ENCODE measurements at places on chromosomes 6 and 20.

GRCh38 chr6:106659859-106660258 is 30.5 kb downstream of the QRSL1 start:
- no peak for DNase-seq

DNA sequence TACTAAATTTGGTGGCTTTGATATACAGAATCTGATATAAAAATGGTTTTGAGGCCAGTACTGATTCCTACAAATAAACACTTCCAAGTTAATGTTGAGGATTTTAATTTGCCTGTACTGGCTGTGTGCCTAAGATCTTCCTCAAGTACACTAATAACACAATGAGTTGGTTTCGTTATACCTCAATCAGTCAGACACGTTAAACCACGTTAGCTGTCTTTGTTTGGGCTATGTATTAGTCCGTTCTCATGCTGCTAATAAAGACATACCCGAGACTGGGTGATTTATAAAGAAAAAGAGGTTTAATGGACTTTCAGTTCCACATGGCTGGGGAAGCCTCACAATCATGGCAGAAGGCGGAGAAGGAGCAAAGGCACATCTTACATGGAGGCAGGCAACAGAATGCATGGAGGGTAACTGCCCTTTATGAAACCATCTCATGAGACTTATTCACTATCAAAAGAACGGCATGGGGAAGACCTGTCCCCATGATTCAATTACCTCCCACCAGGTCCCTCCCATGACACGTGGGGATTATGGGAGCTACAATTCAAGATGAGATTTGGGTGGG is 46.2 kb downstream of the NT5E start:
- no peak for DNase-seq

DNA sequence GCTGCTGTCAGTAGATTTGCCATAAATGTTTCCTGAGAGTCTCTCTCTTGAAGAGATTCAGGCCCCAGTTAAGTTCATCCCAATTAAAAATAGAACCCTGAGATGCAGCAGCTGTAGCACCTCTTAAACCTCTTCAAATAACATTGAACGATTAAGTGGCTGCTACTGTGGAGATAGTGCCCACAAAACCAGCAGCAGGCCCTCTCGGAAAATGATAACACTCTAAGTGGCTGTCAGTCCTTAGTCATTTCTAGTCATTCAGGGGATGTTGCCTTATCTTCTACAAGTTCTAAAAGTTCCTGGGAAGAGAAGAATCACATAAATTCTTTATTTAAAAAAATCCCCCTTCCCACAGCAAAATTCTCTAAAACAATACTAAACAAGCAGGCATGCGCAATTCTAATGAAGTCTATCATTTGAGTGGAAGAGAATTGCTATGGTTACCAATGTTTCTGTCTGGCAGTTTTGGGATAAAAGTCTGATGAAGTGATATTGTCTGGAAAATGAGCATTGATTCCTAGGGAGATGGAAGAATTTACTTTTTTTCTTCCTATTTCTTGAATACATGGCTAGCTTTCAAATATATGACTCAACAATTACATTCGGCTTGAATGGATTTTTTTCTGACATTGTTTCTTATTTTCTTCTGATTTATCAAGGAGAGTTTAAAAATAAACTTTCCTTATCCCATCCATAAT is 131.9 kb downstream of the TRMT11 start:
- DNase-seq: no peak

GRCh38 chr6:56647172-56647762 is 4.6 kb upstream of the DST start:
- DNase-seq: no peak

DNA sequence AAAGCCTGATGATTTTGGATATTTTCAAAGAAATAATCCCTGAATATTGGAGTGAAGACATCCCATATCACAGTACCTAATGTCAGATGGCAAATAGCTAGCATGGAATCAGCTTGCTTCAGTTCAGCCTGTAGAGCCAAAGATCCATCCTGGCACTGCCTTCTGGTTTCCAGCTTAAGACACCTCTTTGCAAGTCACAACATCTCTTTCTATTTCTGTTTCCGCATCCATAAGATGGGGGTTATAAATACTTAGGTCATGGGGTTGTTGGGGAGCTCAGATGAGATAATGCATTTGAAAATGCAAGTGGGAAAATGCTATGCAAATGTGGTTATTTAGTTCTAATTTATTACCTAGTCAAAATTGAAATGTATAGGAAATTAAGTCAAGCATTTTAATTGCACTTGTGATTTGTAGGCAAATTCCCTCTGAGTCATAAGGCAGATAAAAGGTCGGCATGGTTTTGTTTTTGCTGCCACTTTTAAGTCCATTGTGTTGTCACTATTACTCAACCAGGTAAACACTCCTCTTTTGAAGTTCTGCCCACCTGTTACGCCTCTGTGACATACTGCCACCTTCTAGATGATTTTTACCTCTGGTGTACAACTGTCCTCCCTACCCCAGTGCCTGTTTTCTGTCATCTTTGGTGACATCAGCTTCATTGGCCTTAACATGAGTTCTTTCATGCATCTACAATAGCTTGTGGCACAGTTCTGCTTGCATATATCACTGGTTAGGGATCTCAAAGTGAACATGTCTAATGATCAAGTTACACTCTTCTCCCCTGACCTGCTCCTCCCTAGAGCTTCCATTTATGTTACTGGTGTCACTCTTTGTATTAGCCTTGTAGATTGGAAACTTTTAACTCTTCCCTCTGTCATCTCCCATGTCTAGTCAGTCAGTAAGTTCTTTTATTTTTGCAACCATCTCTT is 96.6 kb downstream of the CDKAL1 start:
- no peak for DNase-seq

- no peak for DNase-seq
Observed at GRCh38 chr6:169158691-169159090, 95.0 kb downstream of the THBS2 start.

DNA sequence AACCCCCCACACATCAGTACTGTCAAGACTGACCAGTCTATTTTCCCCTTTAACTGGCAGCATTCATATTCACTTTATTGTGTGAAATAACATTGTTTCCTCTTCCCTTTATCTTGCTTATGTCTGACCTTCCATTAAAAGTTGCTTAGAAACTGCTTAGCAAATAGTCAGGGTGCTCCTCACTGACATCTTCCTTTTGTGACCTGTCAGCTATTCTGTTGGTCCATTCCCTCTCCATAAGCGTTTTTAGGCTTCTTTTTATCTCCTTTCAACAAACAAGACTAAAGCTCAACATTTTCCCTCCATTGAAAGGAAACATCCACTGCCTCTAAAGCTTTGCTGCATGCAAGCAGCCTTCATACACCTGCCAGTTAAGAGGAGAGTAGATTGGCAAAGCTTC is 147.7 kb upstream of the VGLL2 start:
- DNase-seq: no peak

DNA sequence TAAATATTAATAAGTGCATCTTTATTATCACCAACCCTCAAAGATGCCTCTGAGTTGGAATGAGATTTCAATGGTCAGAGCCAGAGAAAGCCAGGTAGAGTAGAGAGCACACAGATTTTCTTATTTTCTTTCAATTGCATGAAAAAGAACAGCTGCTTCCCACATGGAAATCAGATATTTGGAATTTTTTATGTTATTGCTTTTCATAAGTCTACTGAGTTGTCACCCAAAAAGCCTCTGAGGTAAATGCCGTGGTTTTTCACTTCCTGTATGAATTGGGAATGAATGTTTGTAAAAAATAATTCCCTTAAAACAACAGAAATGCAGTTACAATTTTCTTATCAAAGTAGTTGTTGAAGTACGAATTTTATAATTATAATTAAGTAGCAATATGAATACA is 563.1 kb downstream of the RFPL4B start:
- DNase-seq: no peak

DNA sequence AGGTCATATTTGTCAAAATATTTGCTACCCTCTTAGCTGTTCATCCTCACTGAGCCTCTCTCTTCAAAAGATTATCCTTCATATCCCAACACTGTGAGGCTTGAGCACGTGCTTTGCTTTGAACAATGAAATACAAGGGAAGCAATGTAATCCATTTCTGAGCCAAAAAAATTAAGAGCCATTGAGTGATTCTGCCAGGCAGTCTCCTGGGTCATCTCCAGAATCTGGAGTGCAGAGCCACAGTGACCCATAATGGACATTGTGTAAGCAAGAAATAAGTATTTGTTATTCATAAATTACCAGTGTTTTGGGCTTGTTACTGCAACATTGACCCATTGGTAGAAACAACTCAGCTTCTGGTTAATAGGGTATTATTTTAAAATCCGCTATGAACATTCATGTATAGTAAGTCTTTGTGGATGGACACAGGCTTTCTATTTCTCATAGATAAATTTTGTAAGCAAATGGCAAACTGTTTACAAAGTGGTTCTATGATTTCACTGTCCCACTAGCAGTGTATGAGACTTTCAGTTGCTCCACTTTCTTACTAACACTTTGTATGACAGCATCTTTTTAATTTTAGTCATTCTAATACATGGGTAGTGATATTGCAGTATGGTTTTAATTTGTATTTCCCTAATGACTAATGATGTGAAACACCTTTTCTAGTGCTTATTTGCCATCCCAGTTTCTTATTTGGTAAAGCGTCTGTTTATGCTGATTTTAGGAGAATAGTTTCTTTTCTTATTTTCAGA is 358.2 kb downstream of the PLCB1 start:
- DNase-seq: no peak

- DNase-seq: peak; percentile 16
Observed at GRCh38 chr6:107116328-107116892, 1.1 kb upstream of the BEND3 start.

GRCh38 chr20:9344083-9344920 is 170.1 kb upstream of the LAMP5 start:
- DNase-seq: no peak

DNA sequence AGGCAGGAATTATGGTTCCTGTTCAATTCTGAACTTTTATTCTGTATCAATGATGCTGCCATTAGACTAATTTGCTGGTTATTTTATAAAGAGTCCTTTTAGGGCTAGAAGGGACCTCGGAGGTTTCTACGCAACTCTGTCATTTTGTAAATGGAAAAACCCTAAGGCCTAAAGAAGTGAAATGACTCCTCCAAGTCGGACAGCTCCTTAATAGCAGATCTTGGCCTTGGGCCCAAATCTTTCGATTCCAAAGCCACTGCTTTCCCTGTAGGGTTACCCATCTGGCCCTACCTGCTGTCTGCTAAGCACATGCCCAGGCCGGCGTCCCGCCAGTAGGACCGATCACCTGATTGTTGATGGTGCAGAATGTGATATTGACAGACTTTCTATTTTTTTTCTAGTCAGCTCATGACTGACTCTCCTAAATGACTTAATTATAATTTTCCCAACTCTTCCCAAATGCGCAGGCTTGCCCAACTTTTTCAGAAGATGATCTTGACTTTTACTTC is 40.2 kb downstream of the PLEKHG1 start:
- no peak for DNase-seq

DNA sequence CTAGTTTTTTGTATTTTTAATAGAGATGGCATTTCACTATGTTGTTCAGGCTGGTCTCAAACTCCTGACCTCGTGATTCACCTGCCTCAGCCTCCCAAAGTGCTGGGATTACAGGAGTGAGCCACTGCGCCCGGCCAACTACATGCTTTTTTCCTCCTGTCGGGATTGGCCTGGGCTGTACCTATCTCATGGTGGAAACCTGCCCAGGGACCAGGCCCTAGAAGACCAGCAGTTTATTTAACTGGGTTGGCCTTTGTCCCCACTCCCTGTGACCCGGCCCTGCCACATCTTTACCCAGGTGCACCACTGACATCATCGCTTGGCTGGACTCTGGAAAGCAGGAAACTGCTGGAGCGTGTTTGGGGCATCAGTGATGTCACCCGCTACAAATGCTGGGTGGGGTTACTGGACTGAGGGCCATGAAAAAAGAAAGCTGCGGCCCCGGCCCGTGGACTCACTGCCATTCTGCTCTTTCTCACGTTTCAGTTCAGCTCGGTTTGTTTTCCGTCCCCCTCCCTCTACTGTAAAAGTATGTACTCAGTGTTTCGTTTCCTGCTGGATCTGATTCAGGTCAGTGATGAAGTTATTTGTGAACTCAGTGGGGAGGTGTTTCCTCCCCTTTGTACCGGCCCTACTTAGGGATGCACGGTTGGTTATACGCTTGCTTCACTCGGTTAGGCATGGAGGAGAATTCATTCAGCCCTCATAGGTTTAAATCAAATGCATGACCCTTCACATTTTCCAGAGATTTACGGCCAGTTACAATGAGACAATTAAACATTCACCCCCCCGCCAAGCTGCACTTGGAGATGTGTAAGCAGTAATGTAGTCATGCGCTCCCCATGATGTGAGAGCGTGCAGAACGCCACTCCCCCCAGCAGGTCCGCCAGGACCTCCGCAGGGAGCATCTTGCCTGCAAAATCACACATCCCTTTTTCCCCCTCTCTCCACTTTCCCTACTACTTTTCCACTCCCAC is 179.3 kb downstream of the MTHFD1L start:
- no peak for DNase-seq

- DNase-seq: peak; percentile 42
Observed at GRCh38 chr6:31585491-31585890, 586 bp upstream of the LST1 start.

DNA sequence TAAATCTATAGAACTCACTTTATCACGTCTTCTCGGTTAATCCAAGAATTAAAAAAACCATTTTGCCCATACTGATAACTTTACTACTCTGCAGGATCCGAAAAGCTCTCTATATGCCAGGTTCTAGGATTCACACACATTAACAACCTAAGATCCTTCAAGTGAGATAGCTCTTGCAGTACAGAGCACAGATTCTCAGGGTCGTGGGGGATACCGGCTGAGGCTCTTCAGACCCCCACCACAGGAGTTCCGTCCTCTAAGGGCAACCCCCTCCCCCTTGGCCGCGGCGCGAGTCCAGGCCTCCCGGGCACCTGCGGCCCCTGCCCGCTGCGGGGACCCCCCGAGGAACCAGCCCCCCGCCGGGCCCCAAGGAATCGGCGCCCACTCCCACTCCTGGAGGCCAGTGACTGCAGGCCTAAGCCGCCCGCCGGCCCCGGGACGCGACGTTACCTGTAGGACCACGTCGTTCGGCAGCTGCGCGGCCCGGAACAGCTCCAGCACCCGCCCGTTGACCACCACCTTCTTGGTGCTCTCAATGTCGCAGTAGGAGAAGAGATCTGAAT is 892 bp downstream of the REPS1 start:
- DNase-seq: no peak

- no peak for DNase-seq
Observed at GRCh38 chr6:165231177-165231576, 78.2 kb downstream of the C6orf118 start.
